Right renal cortex interstitium (tissue), 3 donors: ENCODE measurements at places on chromosomes 16 and 17.

GRCh38 chr16:88673716-88674379 lies 11.0 kb upstream of the MVD start:
- no peak for DNase-seq

DNA sequence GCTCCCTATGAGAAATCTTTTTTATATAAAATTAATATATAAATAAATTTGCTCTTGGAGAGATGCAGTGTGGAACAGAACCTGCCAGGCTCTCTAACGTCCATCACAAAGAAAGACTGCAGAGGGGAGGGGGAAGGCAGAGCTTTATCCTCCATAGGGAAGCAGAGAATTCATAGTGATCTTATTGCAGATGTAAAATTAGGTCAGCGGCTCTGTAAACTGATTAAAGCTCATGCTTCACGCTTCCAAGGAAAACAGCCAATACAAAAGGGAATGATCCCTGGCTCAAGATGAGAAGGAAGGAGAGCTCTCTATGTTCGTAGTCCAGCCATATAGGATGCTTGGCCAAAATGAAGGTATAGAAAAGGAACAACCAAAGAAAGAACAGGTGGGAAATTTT lies 532.3 kb upstream of the PSMD7 start:
- no peak for DNase-seq

- DNase-seq: no peak
Measured at GRCh38 chr17:48575066-48575582, 3.0 kb downstream of the HOXB4 start.

DNA sequence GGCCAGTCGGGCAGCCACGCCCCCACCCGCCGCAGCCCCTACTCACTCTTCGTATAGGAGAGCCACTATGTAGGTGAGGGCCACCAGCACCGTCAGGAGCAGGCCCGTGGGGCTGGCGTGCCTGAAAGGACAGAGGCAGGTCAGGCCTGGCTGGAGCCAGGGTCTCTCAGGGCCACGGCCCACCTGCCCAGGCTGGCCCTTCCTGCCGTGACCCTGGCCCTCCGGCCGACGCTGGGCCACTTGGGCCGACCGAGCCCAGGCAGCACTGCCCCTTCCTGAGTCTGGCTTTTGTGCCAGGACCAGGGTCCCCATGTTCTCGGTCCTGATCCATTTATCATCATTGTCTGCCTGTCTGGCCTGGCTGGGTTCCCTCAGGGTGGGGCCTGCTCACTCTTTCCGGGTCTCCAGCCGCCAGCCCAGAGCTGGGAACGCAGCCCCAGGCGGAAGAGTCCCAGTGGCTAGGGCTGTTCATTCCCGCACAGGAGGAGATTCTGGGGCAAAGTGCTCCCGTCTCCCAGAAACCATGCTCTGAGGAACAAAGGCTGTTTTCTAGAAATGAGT lies 10.1 kb upstream of the RASD1 start:
- no peak for DNase-seq

DNA sequence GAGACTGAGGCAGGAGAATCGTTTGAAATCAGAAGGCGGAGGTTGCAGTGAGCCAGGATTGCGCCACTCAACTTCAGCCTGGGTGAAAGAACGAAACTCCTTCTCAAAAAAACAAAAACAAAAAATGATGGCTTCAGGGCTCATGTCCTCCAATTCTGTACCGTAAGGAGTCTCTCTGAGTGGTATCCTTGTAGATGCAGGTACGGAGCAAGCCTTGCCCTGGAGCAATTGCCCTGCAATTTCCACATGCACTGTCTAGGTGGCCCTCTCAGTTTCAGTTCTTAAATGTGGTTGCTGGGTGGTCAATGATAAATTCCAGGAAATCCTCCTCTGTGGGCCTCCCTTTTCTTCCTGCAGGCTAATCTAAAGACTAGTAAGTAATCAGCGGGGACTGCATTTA lies 10.6 kb downstream of the TMEM238L start:
- no peak for DNase-seq
